ENCODE measurements at places on chromosomes 3 and 15.
A peak's percentile ranks its signal among the peaks of the same experiment; 100 is the strongest.

DNA sequence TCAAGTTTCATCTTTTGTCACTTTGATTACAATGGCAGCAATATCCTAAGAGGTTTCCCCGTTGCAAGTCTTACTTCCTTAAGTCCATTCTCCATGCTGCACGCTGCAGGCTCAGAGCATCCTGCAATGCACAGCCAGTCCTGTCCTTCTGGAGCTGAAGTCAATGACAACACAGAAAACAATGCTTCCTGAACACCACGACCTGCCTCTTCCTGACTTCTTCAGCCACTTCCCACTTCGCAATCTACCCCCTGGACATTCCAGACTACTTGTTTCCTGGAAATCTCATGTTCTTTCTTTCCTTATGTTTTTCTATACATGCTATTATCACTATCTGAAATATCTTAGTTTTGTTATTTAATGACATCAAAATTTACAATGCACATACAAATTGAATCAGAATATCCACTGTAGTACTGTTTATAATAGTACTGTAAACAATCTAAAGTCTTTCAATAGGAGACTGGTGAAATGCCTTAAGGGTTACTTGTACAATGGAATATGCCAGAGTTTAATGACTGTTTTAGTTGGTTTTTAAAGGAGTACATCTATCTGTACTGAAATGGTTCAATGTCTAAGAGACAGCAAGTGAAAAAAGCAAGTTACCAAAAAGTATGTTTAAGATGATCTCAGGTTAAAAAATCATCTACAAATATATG lies 113.7 kb upstream of the PRTG start:
- DNase-seq: no peak

DNA sequence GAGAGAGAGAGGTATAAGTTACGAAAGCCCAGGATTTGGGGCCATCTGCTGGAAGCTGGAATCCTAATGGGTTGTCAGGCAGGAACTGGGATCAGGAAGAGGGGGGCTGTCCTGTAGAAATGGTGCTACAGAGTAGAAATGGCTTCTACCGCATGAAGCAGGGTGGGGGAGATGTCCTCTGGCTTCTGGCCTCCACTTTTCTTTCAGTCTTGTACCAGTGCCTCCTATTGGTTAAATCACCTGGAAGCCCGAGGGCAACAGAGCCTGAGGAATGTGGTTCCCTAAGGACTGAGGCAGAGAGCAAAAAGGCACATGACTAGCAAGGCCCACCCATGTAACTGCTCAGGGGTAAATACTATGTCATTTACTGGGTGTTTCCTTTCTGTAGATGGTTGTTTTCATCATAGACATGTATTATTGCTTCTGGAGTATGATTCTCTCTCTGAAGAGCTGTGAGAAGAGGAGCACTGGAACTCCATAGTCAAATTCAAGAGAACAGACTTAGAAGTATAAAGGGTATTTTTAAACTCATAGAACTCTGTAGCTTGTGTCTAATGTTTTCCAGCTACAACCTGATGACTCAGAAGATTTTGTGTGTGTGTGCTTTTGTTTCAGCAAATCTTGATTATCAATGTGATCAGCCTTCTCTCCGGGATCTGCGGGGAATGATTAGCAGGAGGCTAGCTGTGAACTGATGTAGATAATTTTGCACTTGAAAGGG lies 20.2 kb upstream of the MITF start:
- no peak for DNase-seq

DNA sequence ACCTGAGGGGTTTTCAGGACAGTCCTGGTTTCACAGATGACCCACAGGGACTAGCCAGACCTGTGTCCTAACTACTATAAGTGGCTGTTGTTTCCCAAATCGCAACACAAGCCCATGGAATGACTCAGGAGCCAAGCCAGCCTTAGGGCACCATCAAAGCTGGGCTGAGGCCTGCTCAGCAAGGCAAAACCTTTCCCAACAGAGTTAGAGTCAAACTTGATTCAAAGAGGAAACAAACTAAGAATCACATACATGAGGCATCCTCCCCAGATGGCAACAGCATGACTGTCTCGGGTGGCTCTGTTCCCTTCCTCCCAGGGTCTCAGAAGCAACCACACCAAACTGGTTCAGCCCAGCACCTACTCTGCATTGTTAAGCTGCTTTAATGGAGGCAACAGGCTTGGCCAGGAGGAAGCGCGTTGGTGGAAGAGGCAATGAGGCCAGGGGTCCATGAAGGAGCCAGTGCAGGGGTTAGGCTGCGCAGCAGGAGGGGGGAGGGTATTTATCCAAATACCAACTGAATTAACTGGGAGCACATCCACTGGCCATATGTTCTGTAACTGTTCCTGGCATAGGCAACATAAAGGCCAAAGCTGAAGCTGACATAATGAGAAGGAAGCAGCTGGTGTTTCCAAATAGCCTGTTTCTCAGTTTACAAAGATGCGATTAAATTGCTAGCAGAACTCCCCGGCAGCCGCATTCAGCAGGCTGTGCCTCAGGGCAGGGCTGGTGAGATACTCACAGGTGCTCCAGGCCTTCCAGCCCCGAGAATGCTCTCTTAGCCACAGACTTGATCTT lies 102.4 kb downstream of the LRIG1 start:
- DNase-seq: no peak

GRCh38 chr15:88810446-88810845 lies 7.2 kb downstream of the ACAN start:
- DNase-seq: no peak

- DNase-seq: no peak
Observed at GRCh38 chr15:80893777-80894176, 95.8 kb downstream of the MESD start.

GRCh38 chr3:121724130-121724529 lies 25.4 kb downstream of the GOLGB1 start:
- DNase-seq: no peak

DNA sequence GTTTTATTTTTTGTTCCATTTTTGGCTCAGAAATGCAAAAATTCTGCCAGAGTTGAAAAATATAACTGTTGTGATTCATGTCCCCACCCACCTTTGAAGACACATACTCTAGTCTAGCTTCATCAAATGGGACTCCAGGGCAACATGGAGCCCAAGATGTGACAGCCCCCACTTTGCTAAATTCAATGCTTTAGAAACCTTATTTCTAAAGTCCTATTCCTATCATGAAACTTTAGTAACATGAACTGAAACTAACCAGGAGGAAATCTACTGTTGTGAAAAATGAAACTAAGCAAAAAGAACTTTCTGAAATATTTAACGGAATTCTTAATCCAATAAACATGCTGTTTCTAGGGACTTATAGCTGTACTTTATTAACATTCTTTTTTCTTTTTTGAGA lies 20.3 kb downstream of the UBP1 start:
- no peak for DNase-seq

- DNase-seq: no peak
Observed at GRCh38 chr3:76034649-76035048, 249.3 kb upstream of the ZNF717 start.

DNA sequence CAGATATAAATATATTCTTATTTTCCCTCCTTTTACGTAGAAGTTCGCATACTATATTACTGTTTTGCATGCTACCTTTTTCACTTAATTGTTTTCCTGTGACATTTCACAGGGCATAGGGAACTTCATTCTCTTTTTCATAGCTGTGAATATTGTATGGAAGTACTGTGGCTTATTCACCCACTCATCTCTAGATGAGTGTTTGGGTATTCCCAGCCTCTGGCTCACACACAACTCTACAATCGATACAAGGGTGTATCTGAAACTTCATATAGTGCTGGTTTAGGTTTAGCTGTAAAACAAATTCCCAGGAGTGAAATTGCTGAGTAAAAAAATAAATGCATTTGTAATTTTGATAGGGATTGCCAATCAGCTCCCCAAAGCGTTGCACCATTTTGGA lies 55.3 kb upstream of the MAGI1 start:
- no peak for DNase-seq

GRCh38 chr3:10432931-10433330 lies 72.5 kb downstream of the ATP2B2 start:
- DNase-seq: no peak

GRCh38 chr3:119257654-119258410 lies 17.2 kb upstream of the B4GALT4 start:
- peak; percentile 29 for DNase-seq

- DNase-seq: peak; percentile 69
Observed at GRCh38 chr15:55108858-55109518, 87.8 kb downstream of the RSL24D1 start.

- DNase-seq: no peak
Observed at GRCh38 chr3:136994772-136995516, 37.2 kb downstream of the IL20RB start.

DNA sequence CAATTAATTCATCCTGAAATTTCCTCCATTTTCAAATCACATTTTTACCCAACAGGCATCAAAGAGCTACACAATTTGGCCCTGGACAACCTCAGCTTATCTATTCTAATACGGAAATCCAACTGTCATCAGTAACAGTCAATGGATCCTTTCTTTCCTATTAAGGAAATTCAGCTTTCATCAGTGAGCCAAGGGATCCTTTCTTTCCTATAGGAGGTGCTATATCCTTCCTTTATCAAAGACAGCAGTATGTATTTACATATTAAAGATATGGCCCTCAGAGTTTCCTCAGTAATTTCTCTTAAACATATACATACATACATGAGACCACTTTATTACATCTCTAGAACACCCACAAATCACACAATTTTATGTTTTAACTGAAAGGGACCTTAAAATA lies 10.1 kb downstream of the DHX36 start:
- no peak for DNase-seq

DNA sequence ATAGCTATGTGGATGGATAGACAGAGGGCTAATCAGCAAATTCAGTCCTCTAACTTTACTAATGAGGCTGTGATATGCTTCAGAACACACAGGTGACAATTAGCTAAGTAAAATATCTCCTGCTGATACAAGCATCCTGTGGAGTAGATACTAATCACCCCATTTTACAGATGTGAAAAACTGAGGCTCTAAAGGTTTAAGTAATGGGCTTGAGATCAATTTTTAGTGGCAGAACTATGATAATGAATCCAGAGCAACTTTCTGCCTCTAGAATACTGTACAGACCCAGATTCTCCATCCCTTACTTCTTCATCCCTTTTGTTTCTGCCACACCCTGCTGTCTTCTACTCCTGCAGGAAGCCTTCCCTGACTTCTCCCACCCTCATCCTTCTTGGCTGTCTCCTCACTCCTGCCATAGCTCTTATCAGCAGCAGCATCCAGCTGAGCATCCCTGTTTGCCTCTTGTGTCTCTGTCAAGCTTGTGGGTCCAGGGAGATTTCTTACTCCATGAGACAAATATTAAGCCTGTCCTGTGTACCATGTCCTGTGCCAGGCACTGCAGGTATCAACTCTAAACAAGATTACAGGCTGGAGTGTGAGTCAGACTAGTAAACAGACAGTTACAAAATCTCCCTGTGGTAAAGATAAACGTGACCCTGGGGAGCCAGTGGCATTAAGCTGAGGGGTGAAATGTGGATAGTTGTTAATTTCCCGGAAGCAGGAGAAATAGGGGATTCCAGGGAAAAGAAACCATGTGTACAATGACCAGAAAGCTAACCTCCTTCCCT lies 39.2 kb downstream of the SLC6A11 start:
- DNase-seq: no peak

- DNase-seq: no peak
Observed at GRCh38 chr3:44111482-44111881, 130.2 kb upstream of the TOPAZ1 start.

DNA sequence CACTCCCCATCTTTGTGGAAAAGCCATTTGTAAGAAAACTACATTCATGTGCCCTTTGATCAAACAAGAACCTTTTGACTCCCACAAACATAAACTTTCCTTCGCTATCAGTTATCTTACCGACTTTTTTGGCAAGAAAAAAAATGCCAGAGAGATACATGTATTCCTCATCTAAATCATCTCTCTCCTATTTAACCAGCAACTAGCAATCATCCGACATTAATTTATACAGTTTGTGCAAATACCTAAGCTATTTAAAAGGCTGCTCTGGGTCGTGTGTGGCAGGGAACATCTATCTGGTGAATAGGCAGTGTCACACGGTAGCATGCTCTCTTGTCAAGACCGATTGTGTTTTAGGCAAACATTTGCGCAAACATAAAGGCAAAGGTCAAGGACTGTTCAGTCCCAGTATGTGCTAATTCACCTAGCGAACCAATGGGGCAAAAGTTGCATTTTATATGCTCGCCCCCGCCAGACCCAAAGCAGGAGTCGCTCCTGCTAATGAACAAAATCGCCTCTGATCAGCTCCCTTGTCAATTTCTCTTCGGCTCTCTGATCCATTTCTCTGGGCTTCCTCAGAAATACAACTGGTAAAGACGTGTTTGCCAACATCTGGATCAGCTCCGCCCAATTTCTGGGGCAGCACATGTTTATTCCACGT lies 37.7 kb downstream of the ZIC4 start:
- no peak for DNase-seq

DNA sequence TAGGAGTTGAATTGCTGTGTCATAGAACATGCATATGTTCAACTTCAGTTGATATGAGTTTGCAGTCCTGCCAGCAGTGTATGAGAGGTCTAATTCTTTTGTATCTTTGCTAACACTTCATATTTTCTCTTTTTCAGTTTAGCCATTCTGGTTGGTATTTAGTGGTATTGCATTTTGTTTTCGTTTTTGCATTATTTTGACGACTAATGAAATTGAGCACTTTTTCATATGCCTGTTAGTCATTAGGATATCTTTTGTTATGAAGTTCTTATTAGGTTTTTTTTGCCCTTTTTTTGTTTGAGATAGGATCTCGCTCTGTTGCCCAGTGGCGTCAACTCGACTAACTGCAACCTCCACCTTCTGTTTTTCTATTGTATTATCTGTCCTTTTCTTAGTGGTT lies 9.2 kb downstream of the TRIP4 start:
- no peak for DNase-seq

DNA sequence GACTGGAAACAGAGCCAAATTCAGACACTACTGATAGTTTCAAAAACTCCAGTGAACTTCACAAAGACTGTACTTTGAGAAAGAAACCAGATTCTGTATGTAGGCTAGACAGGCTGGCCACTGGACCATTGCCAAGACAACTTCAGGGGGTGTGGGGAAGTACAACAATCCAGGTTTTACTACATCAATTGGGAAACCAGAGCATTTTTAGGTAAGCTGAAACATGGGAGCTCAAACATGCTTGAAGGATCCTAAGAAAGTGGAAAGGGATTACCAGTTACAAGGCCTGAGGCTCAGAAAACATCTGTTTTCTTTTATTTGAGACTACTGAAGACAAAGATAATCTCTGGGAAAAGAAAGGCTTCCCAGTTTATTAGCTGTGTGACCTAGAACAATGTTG lies 26.9 kb upstream of the ZNF280D start:
- no peak for DNase-seq

DNA sequence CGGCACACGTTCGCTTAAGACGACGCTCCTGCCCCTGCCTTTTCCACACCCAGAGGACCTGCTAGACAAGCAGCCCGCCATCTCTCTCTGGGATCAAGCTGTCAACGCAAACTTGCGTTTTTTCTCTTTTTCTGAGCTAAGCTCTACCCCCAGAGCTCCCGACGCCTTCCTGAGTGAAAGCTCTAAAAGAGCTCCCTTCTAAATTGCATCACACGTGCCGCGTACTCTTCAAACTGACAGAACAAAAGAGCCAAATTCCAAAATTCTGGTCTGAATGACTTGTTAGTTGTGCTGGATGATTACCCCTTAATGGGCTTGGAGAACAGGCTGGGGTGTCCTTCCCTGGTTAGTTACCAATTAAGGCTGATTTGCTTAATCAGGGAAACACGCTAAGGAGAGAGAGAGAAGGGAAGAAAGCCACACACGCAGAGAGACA lies 81.2 kb downstream of the MDFIC2 start:
- DNase-seq: no peak

All from NAMALWA (cell line).